ENCODE measurements at places on chromosomes 12 and 14. TPM values are rescaled to one million over a fixed set of nuclear protein-coding genes. Genes with fewer than 3 reads are reported as not detected.

DNA sequence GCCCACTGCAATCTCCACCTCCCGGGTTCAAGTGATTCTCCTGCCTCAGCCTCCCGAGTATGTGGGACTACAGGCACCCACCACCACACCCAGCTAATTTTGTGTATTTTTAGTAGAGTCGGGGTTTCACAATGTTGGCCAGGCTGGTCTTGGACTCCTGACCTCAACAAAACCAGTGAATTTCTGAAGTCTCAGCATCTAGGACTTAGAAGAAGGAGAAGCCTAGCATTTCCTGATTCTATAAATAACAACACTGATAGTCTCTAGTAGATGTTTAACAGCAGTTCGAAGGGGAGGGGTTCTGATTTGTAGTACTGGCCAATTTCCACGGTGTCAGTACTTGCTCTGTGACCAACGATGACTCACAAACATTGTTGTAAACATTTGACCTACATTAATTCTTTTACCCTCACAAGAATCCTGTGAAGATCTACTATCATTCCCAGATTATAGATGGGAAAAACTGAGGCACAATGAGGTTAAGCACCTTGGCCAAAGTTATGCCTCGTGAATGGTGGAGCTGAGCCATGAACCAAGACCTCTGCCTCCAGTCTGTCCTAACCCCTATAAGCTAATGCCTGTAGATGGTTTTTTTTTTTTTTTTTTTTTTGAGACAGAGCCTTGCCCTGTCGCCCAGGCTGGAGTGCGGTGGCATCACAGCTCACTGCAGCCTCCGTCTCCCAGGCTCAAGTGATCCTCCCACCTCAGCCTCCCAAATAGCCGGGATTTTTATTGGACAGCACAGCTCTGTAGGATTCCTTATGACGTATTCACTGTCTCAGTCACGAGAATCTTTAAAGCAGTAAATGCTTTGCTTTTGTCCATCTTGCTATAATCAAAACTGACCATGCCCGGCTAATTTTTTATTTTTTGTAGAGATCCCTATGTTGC, 5.2 kb downstream of the P2RX4 start:
- DNase-seq, result peak; percentile 33

DNA sequence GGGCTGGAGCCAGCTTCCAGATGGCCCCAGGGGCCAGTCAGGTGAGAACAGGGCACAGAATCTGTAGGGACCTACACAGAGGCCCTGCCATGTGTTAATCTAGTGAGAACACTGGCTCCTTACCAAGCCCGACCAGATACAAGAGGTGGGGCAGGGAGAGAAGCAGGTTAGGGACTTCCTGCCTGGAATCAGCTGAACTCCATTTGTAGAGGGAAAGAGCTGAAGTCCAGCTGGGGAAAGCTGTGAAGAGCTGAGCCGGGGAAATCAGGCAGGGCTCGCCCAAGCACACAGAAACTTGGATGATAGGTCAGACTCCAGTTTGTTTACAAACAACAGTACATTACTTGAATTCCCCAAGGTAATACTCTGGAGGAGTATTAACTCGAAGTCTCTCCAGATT, 46.7 kb downstream of the PTGER2 start:
- no peak for DNase-seq

GRCh38 chr12:52608826-52609630, 7.8 kb upstream of the KRT72 start:
- no peak for DNase-seq

The SMIM41 gene
- total RNA-seq, result not detected

The TCL1B gene
- total RNA-seq, result not detected

The HOXC12 gene
- total RNA-seq, result not detected

DNA sequence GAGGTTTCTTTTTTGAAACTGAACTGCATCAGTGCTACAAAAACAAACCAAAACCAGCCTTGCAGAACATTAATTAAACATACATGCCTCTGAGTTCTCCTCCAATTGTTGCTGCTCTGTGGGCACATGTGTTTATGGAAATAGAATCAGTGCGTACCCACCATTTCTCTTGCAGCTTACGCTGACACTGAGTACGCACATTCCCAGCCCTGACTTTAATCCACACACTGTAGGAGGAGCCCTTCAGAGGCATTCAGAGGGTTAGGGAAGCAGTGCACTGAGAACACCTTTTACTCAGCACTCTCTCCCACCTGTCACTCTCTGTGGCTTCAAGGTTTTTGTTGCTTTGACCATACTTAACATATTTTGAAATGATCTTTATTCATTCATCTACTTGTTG, 250.5 kb upstream of the PWP1 start:
- no peak for DNase-seq

DNA sequence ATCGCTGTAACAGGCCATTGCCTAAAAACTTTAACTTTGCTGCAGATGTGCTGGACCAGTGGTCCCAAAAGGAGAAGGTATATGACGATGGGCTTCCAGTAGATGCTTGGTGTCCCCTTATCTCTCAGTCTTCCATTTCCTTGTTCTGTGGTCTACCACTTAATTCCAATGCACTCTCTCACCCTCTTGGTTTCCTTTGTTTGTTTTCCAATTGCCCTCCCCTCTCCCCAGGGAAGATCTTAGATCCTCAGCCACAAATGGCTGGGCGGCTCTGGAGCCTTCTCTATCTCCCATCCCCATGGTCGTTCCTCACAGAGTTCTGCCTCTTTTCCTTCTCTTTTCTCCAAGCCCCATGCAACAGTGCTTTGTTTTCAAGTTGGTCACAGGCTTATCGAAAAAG, 584 bp downstream of the ACSM4 start:
- DNase-seq, result no peak

The GLT8D2 gene
- total RNA-seq, result 0.19 TPM

- DNase-seq, result no peak
Measured at GRCh38 chr12:50581226-50582184, 76.7 kb downstream of the DIP2B start.

GRCh38 chr12:45415393-45415817, 199.5 kb downstream of the ANO6 start:
- DNase-seq, result no peak

GRCh38 chr12:77342253-77342652, 276.9 kb upstream of the E2F7 start:
- no peak for DNase-seq

- DNase-seq, result peak; percentile 23
Measured at GRCh38 chr14:24298892-24299254, 707 bp downstream of the DHRS1 start.

The STAC3 gene
- total RNA-seq, result 4.1 TPM

- no peak for DNase-seq
Measured at GRCh38 chr14:24993631-24994030, 56.3 kb downstream of the STXBP6 start.

- no peak for DNase-seq
Measured at GRCh38 chr12:12582895-12583303, 20.2 kb upstream of the DUSP16 start.
